ENCODE measurements at places on chromosomes 3 and 15. TPM values are rescaled to one million over a fixed set of nuclear protein-coding genes. Genes with fewer than 3 reads are reported as not detected.

Gene BFSP2
- total RNA-seq, result not detected

Gene PARP15
- 0.18 TPM for total RNA-seq

Gene NR2F2
- total RNA-seq, result 13.7 TPM

Gene ZKSCAN7
- total RNA-seq, result 0.63 TPM

Gene PCBP4
- total RNA-seq, result 22.4 TPM
